ENCODE measurements at places on chromosomes 5 and 9.

DNA sequence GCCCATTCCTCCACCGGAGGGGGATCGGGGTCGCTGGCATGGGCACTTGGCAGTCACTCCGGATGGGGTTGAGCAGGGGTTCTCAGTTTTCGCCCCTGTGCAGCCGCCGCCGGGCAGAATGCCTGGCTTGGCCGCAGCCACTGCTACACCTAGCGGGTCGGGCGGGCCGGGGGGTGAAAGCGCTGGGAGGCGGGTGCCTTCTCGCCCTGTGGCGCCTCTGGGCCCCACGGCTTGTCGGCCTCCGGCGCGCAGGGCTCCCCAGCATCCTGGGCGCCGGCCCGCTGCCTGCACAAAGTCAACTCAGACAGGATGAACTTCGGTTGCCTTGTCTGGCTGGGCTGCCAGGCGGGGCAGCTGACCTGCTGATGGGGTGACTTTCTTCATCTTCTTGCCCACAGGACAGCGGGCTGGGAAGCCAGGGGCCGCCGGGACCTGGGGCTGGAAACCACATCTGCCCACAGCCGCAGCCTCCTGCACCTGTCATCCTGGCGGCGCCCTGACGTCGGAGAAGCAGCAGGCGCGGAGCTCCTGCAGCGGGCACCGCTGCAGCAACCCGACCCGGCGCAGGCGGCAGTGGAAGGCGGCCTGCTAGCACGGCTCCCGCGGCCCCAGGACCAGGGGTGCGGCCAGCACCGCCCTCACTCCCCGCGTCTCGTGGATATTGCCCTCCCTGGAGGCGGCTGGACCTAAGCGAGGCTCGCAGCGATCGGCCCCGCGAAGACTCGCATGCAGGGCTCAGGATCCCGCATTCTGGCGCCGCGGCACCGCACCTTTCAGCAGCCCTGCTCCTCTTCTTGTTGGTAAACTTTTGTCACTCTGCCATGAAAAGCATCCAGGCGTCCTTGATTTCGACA is 1.3 kb upstream of the ANKRD18A start:
- DNase-seq = peak; percentile 26

- DNase-seq = no peak
Measured at GRCh38 chr5:81948349-81948748, 23.5 kb upstream of the ATG10 start.

DNA sequence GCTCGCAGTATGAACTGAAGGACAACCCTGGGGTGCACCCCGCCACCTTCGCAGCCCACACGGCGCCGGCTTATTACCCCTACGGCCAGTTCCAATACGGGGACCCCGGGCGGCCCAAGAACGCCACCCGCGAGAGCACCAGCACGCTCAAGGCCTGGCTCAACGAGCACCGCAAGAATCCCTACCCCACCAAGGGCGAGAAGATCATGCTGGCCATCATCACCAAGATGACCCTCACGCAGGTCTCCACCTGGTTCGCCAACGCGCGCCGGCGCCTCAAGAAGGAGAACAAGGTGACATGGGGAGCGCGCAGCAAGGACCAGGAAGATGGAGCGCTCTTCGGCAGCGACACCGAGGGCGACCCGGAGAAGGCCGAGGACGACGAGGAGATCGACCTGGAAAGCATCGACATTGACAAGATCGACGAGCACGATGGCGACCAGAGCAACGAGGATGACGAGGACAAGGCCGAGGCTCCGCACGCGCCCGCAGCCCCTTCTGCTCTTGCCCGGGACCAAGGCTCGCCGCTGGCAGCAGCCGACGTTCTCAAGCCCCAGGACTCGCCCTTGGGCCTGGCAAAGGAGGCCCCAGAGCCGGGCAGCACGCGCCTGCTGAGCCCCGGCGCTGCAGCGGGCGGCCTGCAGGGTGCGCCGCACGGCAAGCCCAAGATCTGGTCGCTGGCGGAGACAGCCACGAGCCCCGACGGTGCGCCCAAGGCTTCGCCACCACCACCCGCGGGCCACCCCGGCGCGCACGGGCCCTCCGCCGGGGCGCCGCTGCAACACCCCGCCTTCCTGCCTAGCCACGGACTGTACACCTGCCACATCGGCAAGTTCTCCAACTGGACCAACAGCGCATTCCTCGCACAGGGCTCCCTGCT is 3.8 kb downstream of the IRX1 start:
- peak; percentile 26 for DNase-seq

- DNase-seq = no peak
Measured at GRCh38 chr5:176846335-176847140, 36.2 kb downstream of the UNC5A start.

- no peak for DNase-seq
Measured at GRCh38 chr9:126806336-126806735, 1.5 kb downstream of the ZBTB43 start.

- DNase-seq = no peak
Measured at GRCh38 chr5:88556406-88556805, 287.8 kb upstream of the TMEM161B start.

DNA sequence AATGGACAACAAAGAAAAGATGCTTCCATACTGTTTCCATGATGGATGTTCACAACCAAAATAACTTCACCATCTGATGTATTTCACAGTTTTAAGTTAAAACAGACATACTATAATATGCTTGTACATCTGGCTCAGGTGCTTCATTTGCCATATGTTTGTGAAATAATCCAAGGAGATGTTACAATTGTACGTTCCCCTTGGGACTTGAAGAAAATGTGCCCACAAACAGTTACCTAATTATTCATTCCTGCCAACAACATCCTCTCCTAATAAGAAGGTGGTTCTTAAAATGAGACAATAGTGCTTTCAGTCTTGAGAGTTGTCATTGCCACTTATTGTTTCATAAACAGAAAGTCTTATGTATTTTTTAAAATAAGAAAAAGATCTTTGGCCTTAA is 33.1 kb upstream of the SMARCA2 start:
- no peak for DNase-seq

- DNase-seq = no peak
Measured at GRCh38 chr9:134245179-134245578, 80.8 kb upstream of the RNU6ATAC start.

- DNase-seq = no peak
Measured at GRCh38 chr9:135091545-135091944, 4.1 kb downstream of the OLFM1 start.

DNA sequence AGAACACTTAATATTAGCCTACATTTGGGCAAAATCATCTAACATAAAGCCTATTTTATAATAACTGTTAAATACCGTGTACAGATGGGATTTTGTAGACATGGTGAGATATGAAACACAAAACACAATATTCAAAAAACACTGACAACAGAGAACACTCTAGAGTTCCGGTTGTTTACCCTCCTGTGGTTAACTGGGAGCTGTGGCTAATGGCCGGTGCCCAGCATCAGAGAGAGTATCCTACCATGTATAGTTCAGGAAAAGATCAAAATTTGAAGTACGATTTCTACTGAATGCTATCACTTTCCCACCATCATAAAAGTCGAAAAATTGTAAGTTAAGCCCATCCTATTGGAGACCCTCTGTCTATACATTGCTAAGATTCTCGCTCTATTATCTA is 2.4 kb downstream of the CAMK4 start:
- DNase-seq = no peak

DNA sequence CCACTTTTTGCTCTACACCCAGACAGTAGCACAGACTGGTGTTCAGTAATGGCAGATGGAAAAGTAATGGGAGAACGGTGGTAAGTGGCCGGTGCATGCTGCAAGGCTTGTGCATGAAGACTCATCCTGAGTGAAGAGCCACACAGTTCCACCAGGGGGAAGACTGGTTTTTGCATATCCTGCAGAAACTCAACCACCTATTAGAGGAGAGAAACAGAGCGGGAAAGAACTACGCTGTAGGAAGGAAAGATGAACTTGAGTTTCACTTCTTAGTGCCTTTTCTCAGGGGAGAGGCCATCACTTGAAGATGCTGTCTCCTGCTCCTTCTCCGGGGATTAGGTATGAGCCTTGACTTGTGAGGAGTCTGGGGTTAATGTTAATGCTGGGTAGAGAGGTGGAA is 9.4 kb upstream of the PRSS3 start:
- no peak for DNase-seq

DNA sequence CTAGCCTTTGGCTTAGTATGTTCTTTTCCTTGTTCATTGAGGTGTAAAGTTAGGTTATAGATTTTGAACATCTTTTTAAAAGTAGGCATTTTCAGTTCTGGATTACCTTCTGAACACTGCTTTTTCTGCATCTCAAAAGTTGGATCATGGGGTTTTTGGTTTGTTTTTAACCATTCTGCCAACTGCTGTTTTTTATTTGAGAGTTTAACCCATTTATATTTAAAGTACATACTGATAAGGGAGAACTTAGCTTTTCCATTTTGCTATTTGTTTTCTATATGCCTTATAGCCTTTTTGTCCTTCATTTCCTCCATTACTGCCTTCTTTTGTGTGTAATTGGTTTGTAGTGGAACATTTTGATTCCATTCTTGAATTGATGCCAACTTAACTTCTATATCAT is 30.5 kb upstream of the ZNF169 start:
- DNase-seq = no peak

DNA sequence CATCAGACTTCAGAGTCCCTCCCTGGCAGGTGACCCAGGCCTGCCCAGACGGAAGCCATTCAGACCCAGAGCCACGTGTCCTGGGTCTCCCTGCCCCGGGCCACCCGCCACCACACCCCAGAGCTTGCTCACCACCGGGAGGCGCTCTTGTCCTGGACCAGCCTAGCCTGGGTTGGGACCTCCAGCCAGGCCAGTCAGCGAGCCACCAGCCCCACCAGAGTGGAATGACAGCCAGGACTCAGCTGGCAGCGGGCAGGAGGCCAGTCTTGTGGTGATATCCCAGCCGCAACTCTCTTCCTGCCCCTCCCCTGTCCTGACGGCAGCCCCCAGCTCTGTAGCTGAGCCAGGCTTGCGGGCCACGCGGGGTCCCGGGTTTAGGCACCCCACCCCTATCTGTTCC is 1.7 kb upstream of the PTGDS start:
- peak; percentile 80 for DNase-seq

DNA sequence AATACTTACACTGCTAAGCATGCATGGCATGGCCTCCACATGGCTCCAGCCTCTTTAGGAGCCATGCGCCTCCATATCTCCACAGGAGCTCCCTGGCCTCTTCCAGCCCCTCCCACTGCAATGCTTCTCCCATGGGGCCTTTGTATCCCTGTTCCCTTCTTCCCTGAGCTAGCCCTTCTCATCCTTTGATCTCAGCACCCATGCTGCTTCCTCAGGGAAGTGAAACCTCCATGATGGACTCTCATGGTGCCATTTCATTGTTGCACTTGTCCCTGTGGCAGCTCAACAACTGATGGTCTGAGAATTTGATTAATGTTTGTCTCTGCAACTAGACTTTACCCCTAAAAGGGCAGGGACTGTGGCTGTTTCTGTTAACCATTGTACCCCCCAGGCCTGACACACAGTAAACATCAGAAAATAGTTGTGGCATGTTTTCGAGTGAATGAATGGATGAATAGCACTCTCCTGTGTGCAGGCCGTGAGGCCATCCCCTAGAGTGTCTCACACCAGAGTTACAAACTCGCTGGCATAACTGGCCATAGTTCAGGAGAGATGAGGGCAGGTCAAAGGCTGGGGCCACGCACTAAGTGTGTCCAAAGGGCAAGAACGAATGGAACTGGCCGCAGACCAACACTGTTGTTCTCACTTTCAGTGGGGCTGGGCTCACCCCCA is 6.6 kb downstream of the IDNK start:
- no peak for DNase-seq

DNA sequence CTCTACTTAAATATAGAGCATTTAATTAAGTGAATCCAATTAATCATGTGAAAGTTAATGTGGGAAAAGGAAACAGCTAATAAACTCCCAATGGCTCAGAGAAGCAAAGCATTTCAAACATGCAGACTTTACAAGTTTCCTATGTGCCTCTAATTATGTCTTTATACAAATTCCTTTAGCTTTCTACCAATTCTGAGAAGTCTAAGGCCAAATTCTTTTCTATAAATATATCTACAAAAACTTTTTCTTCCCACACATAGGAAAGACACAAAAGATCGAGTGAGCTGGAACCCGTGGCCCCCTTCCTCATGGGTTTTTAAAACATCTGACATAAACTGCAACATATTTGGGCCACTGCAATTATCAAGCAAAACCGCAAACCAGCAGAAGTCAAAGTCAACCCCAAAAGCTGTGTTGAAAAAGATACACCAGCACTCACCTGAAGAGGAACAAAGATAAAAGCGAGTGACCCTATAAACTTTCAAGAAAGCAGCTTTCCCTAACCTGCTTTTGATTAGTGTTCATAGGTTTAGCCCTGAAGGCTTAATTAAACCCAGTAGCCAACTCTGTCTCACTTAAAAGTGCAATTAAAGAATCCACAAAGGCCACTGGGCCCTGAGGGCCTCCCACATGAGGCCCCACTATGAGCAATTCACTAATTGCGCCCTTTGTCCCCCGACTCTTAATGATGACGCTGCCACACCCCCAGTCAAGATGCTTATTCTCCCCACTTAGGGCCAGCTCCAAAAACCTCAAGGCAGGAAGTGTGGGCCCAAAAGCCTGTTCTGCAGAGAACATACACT is 12.1 kb downstream of the SEMA5A start:
- no peak for DNase-seq

GRCh38 chr9:91428927-91429351 is 5.3 kb upstream of the NFIL3 start:
- DNase-seq = no peak

GRCh38 chr5:138974227-138975063 is 99.3 kb upstream of the LRRTM2 start:
- no peak for DNase-seq

- DNase-seq = no peak
Measured at GRCh38 chr9:89408628-89409101, 89.2 kb downstream of the SEMA4D start.

DNA sequence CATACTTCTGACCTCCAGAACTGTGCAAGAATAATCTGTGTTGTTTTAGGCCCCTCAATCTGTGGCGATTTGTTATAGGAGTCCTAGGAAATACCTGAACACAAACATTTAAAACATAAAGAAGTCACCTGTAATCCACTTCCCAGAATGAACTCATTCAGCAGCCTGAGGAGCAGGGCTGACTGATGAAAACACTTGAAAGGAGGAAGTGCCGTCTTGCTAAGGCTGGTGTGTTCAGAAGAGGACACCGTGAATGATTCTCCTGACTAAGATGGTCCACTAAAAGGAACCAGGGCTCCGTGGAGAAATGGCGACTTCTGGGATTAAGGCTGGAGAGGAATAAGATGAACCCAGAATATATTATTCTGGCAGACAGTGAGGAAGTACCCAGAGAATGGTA is 18.7 kb upstream of the MARCHF6 start:
- DNase-seq = no peak

GRCh38 chr5:134226441-134227192 is 744 bp upstream of the PPP2CA start:
- no peak for DNase-seq

GRCh38 chr5:31995714-31996113 is 178.4 kb downstream of the GOLPH3 start:
- DNase-seq = no peak

DNA sequence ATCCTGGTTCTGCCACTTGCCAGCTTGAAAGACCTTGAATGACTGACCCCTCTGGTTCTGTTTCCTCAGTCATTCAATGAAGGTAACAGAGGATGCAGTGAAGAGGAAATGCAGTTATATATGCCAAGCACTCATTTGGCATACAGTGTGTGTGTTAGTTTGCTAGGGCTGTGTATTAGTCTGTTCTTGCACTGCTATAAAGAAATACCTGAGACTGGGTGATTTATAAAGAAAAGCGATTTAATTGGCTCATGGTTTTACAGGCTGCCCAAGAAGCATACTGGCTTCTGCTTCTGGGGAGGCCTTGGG is 8.6 kb upstream of the WHRN start:
- DNase-seq = no peak
